ENCODE measurements at places on chromosomes 5 and 9.

DNA sequence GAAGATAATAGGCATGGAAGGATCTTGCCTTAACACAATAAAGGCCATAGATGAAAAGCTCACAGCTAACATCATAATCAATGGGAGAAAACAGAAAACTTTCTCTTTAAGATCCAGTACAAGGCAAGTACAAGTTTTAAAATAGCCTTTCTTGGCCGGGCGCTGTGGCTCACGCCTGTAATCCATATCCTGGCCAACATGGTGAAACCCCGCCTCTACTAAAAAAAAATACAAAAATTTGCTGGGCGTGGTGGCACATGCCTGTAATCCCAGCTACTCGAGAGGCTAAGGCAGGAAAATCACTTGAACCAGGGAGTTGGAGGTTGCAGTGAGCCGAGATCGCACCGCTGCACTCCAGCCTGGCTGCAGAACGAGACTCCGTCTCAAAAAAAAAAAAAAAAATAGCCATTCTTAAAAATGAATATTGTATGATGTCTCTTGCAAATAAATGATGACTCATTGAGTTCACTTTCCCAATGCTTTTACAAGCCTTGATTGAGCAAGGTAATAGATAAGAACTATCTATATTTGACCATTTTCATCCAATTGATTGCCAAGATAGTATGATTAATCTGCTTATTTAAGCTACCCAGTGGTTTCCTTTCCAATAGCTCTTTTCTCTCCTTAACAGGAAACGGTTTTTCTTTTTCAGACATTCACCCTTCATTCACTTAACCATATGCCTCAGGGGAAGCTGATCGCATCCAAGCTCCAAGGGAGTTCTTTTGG, 15.8 kb downstream of the CCDC152 start:
- DNase-seq = no peak

DNA sequence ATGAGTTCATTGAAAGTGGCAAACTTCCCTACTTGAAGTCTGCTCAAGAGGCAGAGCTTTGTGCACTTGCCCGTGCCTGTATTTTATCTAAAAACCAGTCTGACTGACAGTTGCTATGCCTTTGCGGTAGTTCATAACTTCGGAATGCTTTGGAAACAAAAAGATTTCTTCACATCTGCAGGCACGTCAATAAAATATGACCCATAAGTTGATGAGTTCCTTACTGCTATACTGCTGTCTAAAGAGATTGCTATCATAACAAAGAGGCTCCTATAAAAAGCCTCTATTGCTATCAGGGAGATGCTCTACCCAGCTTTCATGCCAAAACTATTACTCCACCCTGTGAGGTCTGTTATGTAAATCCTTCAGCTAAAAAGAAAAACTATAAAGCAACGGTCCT, 25.4 kb upstream of the RNF20 start:
- no peak for DNase-seq

DNA sequence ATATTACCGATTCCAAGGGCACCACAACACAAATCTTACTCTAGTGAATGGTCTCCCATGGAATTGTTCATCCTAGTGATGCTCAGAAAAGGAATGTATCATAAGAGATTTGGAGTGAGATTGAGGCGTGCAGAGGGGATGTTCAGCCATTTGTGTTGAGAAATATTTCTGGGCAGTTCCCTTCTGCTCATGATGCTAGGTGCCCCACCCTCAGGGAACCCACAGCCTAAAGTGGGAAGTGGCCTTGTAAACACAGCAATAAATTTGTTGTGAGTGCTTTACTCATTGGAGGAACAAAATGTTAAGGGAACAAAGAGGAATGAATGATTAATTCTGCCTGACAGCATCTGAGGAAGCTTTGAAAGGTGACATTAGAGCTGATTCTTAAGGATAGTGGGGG, 129.9 kb downstream of the TLE4 start:
- no peak for DNase-seq

GRCh38 chr9:80790764-80791163, 898.6 kb downstream of the TLE1 start:
- DNase-seq = no peak

GRCh38 chr5:93289942-93290341, 291.1 kb downstream of the NR2F1-AS1 start:
- DNase-seq = peak; percentile 17

GRCh38 chr9:137643921-137644320, 25.1 kb downstream of the EHMT1 start:
- DNase-seq = no peak

GRCh38 chr5:65192331-65192730, 289.4 kb downstream of the ADAMTS6 start:
- DNase-seq = no peak

- DNase-seq = no peak
These were observed 29.3 kb upstream of the NKD2 start for GRCh38 chr5:979100-979817.

DNA sequence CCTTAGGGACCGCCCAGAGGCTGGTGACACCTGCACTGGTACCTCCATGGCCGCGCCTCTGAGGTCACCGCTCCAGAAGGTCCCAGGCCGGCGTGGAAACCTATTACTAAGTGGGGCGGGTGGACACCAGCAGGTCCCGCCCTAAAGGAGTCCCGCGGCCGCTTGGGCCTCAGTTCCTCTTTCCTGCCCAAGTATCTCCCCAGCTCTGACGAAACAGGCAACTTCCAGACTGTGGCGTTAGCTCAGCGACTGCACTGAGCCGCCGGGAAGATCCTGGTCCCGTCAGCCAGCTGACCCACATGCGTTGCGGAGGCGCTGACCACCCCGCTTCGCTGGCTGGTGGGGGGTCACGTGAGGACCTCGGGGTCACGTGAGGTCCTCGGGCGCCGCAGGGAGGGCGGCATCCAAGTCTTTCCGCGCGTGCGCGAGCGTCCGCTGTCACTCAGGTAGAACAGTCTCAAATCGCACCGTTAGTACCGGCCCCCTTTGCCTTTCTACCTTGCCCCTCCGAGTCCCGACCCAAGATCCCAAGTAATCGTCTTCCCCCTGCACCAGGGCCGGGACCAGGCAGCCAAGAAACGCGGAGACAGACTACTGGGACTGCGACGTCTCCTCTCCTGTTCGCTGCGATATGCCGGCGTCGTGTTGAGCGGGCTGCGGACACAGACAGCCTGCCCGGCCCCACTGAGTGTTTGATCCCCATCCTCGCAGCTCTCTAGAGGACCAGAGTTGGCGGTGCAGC, 53.7 kb upstream of the KDM4C start:
- DNase-seq = peak; percentile 89

DNA sequence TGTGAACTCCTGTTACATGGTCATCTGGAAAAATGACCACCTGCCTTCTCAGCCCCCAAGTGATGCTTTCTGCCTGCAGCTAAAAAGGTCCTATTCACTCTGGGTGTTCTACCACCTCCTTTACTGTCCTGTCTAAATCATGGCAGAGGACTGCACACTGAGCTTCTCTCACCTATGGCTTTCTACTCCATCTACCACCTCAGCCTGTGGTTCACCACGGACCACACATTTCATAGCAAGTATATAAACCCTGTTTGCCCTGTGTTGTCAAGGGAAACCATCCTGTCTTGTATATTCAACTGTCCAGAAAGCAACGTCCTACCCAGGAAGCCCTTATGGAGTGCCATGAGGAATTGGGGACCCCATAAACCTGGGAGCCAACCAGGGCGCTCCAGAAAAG, 167.4 kb upstream of the ITGA1 start:
- no peak for DNase-seq

GRCh38 chr9:116154334-116154975, 864 bp downstream of the PAPPA start:
- no peak for DNase-seq

GRCh38 chr5:135038813-135039270, 4.8 kb upstream of the PITX1 start:
- no peak for DNase-seq

DNA sequence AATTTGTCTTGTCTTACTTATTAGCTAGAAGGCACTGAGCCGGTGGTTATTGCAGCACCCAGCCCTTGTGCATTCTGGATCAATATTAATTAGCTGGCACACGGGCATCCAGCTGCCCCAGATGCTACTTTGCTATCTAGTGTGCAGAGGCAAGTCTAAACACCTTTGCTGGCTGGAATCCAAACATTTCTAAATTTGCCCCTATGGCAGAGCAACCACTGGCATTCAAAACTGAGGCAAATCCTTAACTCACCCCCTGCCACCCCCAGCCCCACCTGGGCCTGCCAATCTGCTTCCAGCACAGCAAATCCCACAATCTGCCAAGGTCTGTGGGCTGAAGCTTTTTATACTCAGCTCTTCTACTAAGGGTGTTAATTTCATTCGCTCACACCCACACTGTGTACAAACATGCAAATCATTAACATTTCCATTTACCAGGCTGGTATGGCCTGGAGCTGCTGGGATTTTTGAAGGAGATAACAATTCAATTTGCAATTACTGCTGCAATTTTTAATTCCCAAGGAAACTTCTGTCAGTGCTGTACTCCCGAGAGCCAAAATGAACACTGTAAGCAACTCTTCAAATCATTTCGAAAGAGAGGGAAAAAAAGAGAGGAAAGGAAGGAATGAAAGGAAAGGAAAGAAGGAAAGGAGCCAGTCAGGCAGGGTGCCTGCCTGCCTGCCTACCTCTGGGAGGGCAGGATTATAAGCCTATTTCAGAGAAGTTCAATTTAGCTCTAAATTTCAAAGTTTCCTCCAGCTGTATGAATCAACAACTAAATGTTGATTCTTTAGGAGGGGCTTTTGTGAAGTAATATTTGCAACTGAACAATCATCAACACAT, 35.5 kb downstream of the RAPGEF1 start:
- DNase-seq = peak; percentile 26

GRCh38 chr5:717143-717542, 24.0 kb upstream of the TPPP start:
- no peak for DNase-seq

GRCh38 chr5:24804221-24804681, 159.5 kb upstream of the CDH10 start:
- no peak for DNase-seq

DNA sequence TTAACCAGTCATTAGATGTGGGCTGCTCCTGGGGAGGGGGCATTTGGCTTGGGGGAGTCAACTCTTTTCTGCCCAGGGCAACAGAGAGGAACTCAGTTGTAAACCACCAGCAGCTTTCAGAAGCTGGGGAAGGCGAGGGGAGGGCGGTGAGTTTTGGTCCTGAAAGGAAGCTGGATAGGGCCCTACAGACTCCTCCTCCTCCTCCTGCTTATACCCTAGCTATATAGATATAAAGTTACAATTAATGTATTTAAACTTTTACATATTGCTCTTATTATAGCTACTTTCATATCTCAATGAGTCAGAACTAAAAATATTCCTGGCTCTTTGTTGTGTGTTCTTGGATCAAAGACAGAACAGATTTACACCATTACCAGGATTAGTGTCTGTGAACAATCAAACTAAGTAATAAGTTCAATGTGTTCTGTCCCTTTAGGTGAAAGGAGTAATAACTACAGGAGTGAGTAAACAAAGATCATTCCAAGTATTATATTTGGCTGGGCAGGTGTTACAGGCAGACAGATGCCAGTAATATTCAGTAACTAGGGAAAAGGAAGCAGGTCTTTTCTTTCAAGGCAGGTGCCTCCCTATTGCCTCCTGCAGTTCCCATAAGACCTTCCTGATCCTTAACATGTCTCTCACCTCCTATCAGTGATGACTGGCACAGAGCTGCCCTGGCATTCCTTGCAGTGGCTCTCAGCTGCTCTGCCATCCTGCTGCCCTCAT, 20.5 kb upstream of the VPS13A start:
- DNase-seq = no peak

- DNase-seq = no peak
These were observed 6.8 kb upstream of the PRUNE2 start for GRCh38 chr9:76912636-76913275.

DNA sequence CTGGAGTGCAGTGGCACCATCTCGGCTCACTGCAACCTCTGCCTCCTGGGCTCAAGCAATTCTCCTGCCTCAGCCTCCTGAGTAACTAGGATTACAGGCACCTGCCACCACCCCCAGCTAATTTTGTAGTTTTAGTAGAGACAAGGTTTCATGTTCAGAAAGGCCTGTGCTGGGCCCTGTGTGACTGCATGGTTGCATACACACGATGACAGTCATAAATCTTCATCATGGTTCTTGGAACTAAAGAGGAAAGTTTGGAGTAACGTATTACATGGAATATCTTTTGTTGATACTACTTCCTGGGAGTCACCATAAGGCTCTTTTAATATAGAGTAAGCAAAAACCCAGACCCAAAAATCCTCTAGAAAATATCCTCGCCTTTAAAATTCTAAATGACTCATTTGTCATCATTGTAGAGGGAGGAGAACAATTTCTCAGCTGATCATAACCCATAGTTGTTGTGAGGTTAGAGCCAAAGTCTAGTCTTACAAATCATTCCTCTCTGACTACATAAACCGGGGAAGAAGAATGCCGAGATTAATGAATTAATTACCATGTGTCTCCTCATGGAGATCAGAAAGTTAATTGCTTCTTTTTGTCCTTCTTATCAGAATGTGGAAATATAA, 47.0 kb downstream of the KLF9 start:
- no peak for DNase-seq

GRCh38 chr9:121259498-121259897, 8.5 kb upstream of the GSN start:
- DNase-seq = no peak

DNA sequence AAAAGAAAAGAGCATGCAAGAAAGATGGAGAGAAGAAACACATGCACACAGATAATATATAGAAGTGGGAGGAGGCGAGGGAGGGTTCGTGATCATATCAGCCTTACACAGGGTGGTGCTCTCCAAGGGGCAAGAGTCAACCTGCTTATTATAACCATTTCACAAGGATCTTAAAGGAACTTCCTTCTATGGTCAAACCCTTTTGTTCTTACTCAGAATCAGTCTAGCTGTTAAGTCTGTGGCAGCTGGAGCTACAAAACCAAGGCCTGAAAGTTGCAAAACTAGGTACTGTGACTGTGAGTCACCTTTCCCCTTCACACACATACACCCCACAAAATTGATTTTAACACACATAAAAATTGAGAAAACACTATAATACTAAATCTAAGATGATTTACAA, 18.5 kb upstream of the ERMP1 start:
- no peak for DNase-seq

DNA sequence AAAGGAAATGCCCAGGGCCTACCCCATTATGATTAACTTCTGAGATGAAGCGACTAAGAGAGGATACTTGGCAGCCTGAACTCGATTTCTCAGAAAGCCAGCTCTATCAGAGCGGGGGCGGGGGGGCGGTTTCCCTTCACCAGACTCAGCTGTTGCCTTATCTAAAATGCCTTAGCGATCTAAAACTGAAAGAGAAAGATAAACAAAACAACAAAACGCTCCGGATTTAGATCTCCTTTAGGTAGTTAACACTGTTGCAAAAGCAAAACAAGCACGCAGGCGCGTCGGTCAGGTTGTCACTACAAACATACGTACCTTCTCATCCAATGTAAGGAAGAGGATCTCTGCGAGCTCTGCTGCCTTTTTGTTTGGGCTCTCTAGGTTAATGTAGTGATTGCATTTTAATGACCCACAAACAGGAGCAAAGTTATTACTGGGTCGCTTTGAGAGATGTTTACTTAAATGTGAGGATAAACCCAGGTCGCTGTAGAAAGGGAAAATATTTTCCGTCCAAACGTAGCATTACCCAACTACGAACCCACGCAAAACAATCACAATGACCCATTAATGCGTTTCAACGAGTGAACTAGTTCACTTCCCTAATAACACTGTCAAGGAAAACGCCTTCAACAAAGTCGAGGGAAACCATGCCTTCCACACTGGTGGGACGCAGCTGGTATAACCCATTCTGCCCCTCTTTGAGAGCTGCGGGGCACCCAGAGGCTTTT, 982 bp downstream of the EPB41L4A start:
- no peak for DNase-seq

- DNase-seq = no peak
These were observed 51.2 kb upstream of the FSTL4 start for GRCh38 chr5:133663397-133664054.
